ENCODE measurements at places on chromosomes 12 and 14. TPM values are rescaled to one million over a fixed set of nuclear protein-coding genes. Genes with fewer than 3 reads are reported as not detected.

The C12orf60 gene
- 0.60 TPM for total RNA-seq

The AQP5 gene
- total RNA-seq: not detected

The EFS gene
- total RNA-seq: 44.2 TPM

The POLE2 gene
- 2.5 TPM for total RNA-seq

The KRT71 gene
- not detected for total RNA-seq

The TSPAN19 gene
- total RNA-seq: not detected

The EPYC gene
- not detected for total RNA-seq

The EGLN3 gene
- total RNA-seq: 1.8 TPM

The CISTR gene
- not detected for total RNA-seq

The PZP gene
- 0.11 TPM for total RNA-seq

The OR6C2 gene
- not detected for total RNA-seq

The PTPRO gene
- total RNA-seq: 1.0 TPM

The KLRB1 gene
- 0.35 TPM for total RNA-seq

Measured in ovary (tissue), 10 donors.